ENCODE measurements at places on chromosomes 6 and 20.

GRCh38 chr20:63042448-63043071, 35.8 kb upstream of the BHLHE23 start:
- DNase-seq = no peak

DNA sequence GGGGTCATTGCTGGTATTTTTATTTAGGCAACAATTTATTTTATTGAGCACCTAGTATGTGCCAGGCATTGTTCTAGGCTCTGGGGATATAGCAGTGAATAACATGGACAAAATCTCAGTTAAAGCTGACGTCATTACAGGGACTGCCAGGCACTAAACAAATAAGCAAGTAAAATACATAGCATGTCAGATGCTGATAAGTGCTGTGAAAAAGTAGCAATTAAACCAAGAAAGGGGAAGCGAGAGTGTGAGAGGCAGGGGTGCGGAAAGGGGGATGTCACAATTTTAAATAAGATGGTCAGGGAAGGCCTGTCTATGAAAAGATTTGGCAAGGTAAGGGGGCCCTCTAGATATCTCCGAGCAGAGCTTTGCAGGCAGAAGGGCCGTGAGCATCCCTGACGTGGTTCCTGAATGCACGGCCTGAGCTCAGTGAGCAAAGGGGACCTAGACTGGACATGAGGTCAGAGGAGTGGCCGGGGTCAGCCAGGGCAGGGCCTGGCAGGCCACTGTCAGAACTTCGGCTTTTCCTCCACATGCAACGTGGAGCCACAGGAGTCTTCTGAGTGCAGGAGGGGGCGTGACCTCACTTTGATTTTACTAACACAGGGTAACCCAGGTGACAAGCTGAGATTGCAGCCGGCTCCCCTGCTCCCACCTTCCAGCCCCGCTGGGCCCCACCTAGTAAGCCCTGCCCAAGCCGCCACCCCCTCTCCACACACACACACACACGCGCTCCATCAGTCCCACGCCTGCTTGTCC, 24.2 kb upstream of the SIRPA start:
- DNase-seq = no peak

GRCh38 chr20:29443819-29444218, 1813.6 kb upstream of the DEFB115 start:
- no peak for DNase-seq

- no peak for DNase-seq
These were observed 218.8 kb upstream of the PDE10A start for GRCh38 chr6:165881806-165882205.

GRCh38 chr20:33859157-33859695, 48.1 kb downstream of the CHMP4B start:
- peak; percentile 72 for DNase-seq

GRCh38 chr20:6831461-6831860, 64.0 kb downstream of the BMP2 start:
- no peak for DNase-seq

- no peak for DNase-seq
These were observed 265.9 kb upstream of the QKI start for GRCh38 chr6:163148451-163149278.

DNA sequence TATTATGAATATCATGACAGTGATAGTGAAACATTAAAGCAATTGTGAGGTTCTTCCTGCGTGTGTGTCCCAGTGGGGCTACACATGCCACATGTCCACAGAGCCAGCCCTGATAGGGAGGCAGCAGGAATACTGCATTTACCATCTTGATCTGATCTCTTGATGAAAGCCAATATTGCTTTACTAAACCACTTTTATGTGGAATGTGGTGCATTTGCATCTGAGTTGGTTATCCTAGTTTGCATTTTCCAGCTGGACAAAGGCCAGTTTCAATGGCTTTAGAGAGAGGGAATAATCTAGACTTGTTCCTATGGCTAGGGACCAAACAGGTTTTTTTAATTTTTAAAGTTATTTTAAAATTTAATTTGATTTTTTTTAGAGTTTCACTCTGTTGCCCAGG, 216.3 kb upstream of the FERMT1 start:
- DNase-seq = no peak

GRCh38 chr6:142856624-142857232, 88.2 kb downstream of the HIVEP2 start:
- DNase-seq = no peak

DNA sequence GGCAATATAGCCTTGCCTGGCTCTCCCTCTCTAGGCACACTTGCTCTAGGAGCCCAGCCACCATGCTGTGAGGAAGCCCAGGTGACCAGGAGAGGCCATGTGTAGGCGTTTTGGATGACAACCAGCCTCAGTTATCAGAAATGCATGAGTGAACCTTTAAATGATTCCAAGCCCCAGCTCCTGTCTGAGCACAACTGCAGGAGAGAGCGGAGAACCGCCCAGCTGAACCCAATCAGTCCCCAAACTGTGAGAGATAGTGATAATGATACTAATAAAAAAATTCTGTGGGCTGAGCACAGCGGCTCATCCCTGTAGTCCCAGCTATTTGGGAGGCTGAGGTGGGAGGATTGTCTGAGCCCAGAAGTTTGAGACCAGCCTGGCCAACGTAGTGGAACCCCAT, 83.8 kb upstream of the TOX2 start:
- DNase-seq = no peak

- DNase-seq = no peak
These were observed 194.9 kb downstream of the SCP2D1 start for GRCh38 chr20:19008497-19008896.

- DNase-seq = no peak
These were observed 90.0 kb downstream of the CD2AP start for GRCh38 chr6:47567586-47567985.

DNA sequence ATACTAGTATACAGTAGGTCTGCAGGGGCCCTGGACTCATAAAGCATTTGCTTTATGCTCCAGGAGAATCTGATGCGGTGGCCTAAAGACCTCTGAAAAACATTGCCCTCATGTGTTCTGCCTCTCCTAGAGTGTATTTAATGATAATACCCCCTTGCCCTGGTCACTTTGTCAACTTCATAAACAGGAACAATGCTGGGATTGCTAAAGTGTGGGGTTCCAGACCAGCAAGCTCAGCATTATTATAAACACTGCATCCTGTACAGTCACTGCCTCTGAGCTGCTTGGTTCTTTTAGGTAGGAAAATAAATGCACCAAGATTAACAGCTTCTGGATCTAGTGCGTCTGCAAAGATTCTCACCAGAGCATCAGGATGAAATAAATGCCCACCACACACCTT, 12.2 kb downstream of the TREM1 start:
- no peak for DNase-seq

DNA sequence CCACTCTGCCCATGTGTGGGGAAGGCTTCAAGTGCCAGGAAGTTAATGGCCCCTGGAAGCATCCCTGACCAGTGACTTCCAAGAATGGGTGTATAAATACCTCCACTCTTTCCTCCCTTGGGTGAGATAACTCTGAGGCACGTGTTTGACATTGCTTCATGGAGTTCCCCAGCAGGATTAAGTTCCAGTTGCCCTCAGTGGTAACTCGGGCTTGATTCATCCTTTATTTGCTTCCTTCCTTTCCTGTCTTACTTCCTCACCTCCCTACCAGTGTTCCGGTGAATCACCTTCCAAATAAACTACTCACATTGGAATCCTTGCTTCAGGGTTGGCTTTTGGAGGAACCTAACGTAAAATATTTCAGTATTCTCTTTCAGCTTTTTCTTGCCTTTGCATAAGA, 84.6 kb upstream of the JAG1 start:
- DNase-seq = no peak

GRCh38 chr6:147009358-147009757, 194.9 kb upstream of the STXBP5 start:
- no peak for DNase-seq

GRCh38 chr20:36989797-36990196, 38.3 kb upstream of the SAMHD1 start:
- DNase-seq = no peak

- DNase-seq = no peak
These were observed 53.0 kb downstream of the DEK start for GRCh38 chr6:18211338-18211737.

DNA sequence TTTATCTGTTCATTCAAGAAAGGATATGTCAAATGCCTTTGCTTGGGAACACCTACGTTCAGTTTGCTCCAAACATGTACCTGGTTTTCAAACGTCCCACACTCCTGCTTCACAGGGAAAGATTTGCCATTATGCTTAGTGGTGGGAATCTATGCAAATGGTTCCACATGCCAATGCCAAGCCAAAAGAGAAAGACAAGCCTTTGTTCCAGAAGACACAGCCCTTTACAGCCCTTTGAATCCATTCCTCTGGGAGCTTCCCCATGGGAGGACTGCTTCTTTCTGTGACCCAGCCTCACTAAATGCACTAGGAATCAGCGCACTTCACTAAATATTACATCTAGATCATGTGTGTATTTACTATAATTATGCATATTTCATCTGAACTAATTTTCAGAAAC, 619.5 kb downstream of the PRKN start:
- no peak for DNase-seq

GRCh38 chr6:16496991-16497801, 258.8 kb downstream of the GMPR start:
- no peak for DNase-seq

- no peak for DNase-seq
These were observed 82.1 kb downstream of the TINAG start for GRCh38 chr6:54390362-54390761.

DNA sequence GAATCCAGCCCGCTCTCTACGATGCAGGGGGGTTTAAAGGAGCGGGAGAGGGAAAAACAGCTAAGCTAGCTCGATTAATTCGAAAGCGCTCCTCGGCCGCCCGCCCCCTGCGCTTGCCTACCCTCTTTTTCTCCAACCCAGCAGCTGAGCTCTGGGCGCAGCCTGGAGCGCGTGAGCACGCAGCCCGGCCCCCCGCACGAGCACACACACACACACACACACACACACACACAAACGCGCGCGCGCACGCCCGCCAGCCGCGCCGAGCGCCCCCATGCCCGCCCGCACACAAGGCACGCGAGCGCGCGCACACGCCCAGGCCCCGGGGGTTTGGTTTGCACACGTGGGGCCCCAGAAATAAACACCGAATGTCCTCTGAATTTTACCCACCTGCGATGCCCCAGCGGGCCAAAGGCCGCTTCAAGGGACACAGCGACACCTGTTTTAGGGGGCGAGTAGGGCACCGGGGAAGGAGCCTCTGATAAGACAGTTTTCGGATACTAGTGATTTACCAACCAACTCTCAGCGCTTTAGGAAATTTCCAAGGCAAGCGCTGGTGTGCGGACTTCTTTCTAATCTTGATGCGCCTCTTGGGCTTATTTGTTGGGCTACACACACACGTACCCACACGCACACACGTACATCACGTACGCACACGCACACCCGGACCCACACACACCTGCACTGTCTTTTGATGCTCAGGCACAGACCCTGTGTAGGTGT, 802 bp upstream of the NRN1 start:
- no peak for DNase-seq

GRCh38 chr20:47559141-47559540, 57.5 kb downstream of the NCOA3 start:
- DNase-seq = no peak

- no peak for DNase-seq
These were observed 623 bp downstream of the MYBL2 start for GRCh38 chr20:43667341-43668132.

DNA sequence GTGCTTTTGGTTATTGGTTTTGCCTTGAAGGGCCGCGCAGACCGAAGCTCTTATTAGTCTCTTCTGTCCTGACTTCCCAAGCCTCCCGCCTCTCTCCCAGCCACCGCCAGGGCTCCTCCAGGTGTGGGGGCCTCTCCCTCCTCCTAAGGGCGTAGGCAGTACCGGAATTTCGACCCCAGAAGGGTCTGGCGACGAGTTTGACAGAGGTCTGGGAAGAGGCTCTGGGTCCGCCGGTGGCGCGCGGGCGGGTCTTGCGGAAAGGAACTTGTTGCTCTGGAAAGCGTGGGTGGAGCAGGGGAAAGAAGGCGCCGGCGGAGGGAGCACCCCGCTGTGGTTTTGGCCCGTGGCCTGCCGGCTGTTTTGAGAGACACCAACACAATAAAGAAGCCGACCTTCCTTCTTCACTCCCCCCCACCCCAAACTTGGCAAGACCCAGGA, 1.8 kb downstream of the PCSK2 start:
- DNase-seq = no peak

- peak; percentile 68 for DNase-seq
These were observed at the start of gene MRPS10 for GRCh38 chr6:42217519-42218367. TSS of gene MRPS10 (minus strand) at chr6:42217861. CDS start at chr6:42217849, 12 bp downstream.

DNA sequence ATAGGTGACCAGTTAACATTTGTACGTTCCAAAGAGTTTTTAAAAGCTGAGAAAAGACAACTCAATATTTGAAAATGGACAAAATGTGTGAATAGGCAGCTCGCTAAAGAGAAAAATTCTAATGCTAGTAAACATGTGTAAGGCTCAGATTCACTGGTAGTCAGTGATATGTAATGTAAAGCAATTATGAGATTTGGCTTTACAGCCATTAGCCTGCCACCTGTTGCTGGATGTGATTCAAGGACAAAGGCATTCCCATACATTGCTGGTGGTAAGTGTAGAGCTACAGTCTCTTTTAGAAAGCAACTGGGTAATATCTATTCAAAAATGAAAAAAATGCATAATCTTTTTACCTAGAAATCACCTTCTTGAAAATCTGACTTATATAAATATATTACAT, 114.3 kb downstream of the COL19A1 start:
- DNase-seq = no peak

DNA sequence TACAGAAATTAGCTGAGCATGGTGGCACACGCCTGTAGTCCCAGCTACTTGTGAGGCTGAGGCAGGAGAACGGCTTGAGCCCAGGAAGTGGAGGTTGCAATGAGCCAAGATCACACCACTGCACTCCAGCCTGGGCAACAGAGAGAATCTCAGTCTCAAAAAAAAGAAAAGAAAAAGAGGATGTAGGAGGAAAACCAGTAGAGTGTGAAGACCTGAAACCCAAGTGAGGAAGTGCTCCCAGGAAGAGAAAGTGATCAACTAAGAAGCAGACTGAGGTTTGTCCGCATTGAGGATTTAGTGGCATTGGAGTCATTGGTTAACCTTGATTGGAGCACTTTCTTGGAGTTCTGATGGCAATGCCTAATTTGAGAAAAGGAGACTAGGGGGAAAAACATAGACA, 20.6 kb upstream of the TASP1 start:
- DNase-seq = no peak

GRCh38 chr6:88882536-88882935, 80.9 kb downstream of the RNGTT start:
- no peak for DNase-seq

GRCh38 chr6:11773013-11773412, 5.6 kb downstream of the ADTRP start:
- no peak for DNase-seq

DNA sequence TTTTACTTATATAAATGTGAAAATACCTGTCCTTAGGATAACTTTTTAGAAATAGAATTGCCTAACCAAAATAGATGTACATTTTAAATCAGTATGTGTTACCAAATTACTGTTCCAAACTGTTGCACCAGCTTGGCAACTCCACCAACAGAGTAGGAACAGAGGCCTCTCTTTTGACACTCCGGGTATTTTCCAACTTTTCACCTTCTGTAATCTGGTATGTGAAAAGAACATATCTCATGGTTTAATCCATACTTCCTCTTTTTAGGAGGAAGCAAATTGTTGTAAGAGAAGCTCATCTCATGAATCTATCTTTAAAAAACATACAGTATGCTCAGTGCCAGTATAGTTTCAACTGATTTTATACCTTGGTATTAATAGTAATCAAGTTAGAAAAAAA, 24.9 kb downstream of the RNF144B start:
- DNase-seq = no peak

All from glomerular endothelial cell (primary cell).